Caco-2 (cell line): ENCODE measurements at places on chromosomes 13 and 19.
A peak's percentile ranks its signal among the peaks of the same experiment; 100 is the strongest.

GRCh38 chr19:11142528-11143171 is 12.9 kb downstream of the SPC24 start:
- DNase-seq, result peak; percentile 56

DNA sequence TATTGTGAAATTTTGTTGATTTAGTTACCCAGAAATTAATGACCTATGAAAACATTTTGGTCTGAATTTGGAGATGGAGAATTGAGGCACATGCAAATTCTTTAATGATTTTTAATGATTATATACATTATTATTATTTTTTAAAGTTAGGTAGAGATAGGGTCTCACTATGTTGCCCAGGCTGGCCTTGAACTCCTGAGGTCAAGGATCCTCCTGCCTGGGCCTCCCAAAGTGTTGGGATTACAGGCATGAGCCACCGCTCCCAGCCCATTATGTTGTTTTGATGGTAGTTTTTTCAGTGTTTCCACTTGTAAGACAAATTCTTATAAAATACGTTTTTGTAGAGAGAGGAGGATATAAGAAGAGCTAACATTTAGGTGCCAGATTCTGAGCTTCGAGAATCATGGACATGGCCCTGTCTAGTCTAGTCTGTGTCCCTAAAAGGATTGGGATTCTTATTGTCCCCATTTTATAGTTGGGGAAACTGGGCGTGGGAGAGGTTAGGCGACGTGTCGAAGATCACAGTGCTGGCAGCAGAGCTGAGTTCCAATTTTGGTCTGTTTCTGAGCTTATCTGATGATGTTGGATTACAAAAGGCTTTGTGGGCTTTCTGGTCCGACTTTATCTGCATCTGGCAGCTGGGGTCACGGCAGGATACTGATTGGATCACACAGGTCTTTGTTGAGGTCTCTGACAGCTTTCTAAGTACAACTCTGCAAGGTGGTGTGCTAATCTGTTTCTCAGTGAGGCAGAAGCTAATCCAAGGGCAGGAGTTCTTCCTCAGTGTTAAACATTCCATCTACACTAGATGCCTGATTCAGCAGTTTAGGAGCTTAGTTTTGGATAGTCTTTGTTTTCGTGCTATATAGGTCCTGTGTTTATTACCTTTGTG is 7.5 kb upstream of the WDR88 start:
- no peak for DNase-seq

DNA sequence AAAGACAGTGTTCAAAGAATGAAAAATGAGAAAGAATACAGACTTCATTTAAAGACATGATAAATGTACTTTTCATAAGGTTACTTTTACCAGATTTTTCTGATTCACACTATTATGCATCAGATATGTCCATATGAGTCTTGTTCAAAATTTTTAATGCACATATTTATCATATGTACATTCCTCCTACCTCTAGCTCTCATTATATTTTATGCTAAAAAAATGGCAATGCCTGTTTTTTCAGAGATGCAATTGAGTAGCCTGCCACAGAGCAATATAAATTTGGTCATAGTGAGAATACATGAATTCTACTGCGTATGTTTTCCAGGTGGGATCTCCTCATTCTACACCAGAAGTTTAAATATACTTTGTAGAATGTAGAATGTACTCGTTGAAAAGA is 807.0 kb upstream of the SLITRK6 start:
- no peak for DNase-seq

- no peak for DNase-seq
Observed at GRCh38 chr13:36163286-36163685, 32.1 kb upstream of the DCLK1 start.

GRCh38 chr19:6458695-6459261 is 814 bp downstream of the SLC25A23 start:
- peak; percentile 44 for DNase-seq

DNA sequence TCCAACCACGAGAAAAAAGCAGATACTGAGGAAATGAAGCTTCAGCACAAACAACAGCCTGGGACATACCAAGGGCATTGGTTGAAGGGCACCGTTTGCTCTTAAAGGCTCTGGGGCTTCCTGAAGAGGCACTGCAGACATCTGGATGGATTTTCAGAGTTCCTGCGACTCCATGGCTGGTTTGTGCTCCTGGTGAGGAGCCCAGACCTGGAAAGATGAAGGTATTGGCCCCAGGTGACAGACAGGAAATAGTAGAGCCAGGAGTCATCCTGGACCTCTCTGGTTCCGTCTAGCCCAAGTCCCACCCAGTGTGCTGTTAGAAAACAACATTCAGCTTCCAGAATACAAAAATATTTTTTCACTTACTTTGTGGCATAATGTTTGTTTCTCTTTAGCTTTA is 6.3 kb downstream of the IL17D start:
- no peak for DNase-seq

DNA sequence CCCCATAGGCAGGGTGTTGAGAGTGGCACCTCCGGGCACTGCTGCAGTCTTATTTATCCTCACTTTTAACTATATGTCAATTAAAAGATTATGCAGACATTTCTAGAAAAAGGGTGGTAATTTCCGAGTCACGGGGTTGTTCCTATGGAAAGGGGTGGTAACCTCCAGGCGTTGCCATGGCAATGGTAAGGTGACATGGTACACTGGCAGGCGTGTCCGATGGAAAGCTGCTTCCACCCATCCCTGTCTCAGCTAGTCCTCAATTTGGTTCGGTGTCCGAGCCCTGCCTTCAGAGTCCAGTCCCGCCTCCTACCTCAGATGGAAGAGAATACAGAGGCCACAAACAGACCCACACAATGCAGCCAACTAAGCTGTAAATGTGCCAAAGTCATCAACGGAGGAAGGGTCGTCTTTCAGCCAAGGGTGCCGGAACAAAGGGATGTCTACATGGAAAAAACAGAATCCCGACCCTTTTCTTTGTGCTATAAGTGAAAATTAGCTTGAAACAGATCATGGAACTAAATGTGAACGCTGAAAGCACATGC is 72.6 kb upstream of the C13orf46 start:
- no peak for DNase-seq

DNA sequence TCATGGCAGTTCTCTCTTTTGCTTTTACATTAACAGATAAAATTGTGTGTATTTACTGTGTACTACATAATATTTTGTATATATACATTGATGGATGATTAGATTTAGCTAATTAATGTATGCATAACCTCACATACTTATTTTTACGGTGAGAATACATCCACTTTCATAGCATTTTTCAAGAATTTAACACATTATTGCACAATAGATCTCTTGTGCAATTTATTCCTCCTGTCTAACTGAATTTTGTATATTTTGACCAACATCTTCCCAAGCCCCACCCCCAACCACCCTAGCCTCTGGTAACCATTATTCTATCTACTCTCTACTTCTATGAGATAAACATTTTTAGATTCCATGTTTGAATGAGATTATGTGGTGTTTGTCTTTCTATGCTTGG is 194.7 kb downstream of the RBM26 start:
- no peak for DNase-seq

DNA sequence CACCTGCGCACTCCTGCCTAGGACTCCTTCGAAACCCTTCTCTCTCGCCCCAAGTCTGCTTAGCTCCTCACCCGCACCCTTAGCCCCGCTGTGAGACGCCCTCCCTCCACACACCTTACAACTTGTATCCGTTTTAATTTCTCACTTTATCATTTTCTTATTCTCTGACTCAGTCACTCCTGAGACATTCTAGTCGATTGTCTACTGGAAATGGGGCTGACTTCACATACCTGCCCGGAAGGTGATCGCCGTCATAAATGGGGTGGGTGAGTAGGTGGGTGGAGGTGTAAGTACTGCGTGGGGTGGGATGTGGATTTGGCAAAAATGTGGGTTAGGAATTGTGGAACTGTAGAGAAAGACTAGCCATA is 714 bp downstream of the NDFIP2 start:
- peak; percentile 54 for DNase-seq
